ENCODE measurements at places on chromosomes 11 and 22.
A peak's percentile ranks its signal among the peaks of the same experiment; 100 is the strongest.

DNA sequence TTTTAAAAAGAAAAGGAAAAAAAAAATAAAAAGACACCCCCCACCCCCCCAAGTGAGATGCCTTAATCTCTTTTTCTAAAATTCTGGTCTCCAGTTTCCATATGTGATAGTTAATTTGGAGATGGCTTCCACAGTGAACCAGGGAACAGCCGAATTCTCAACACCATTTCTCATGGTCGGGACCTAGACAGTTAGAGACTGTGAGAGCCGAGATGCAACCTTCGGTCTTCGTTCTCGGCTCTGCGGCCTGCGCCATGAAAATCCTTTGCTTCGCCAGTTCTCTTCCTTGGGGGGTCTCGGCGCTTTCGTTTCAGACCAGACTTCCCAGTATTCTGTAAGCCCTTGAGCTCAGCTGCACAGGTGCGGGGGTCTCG is 723 bp downstream of the CACNG2 start:
- DNase-seq: no peak

DNA sequence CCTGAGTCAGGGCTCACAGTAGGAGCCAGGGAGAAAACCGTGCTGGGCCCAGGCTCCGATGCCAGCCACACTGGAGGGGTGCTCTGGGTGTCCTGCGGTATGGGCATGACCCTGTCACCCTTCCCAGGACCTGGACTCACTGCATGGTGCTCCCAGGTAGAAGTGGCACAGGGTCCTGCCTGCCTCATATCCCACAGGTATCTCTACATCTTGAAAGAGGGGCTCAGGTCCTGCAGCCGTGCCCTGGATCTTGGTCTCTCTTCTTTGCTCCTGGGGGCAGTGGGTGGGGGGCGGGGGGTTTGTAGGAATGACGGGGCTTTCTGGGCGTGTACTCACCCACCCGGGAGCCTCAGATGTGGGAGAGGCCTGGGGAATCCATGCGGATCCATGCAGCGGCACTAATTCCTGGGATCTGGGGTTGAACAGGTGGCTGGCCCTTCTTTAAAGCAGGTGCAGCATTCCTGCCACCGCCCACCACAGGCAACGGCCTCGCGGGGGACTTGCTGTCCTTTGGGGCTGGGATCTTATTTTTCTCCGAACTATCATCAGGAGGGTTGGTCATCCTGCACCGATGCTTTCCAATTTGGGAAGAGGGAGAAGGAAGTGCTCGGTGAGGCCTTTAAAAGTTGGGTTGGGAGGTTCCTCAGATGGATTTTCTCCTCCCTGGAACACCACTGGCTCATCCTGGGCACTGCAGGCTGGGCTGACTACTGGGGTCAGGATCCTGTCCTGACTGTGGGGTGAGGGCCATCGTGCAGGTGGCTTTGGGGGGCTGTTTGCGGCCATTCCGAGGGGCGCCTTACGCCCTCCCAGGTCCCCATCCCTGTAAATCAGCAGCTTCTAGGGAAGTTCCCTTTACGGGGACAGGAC is 886.4 kb downstream of the BRD1 start:
- DNase-seq: no peak

- no peak for DNase-seq
These were observed 72.1 kb downstream of the ATXN10 start for GRCh38 chr22:45743687-45744086.

GRCh38 chr11:128198216-128198772 is 389.1 kb downstream of the ETS1 start:
- DNase-seq: no peak

- DNase-seq: no peak
These were observed 2.3 kb upstream of the MALAT1 start for GRCh38 chr11:65496304-65497140.

GRCh38 chr11:67079065-67079705 is 22.5 kb downstream of the RHOD start:
- DNase-seq: no peak

- no peak for DNase-seq
These were observed 477 bp downstream of the DPAGT1 start for GRCh38 chr11:119100994-119101758.

GRCh38 chr22:49514641-49515040 is 313.0 kb downstream of the BRD1 start:
- DNase-seq: no peak

- no peak for DNase-seq
These were observed at the start of gene SCN4B for GRCh38 chr11:118152552-118153471. TSS of gene SCN4B (minus strand) at chr11:118152823. CDS start at chr11:118152673, 150 bp downstream.

DNA sequence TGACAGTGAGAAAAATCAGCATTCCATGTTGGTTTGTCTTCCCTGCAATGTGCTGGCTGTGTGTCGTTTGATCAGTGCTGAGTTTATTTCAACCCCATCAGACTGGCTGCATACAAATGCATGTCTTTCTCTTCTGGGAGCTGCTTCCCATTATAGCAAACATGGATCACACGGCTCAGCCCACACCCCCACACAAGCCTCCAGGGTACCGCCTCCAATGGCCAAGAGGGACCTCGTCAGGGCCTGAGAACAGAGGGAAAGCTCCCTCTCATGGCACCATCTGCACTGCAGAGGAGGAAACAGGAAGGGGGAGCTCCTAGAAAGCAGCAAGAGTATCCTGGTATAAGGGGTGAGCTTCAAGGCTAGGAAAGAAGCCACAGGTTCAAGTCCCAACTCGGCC is 214.2 kb downstream of the LARGE1 start:
- DNase-seq: no peak

GRCh38 chr11:104015649-104016415 is 20.6 kb upstream of the DDI1 start:
- no peak for DNase-seq

GRCh38 chr11:86482692-86483091 is 108.0 kb downstream of the CCDC81 start:
- DNase-seq: no peak

DNA sequence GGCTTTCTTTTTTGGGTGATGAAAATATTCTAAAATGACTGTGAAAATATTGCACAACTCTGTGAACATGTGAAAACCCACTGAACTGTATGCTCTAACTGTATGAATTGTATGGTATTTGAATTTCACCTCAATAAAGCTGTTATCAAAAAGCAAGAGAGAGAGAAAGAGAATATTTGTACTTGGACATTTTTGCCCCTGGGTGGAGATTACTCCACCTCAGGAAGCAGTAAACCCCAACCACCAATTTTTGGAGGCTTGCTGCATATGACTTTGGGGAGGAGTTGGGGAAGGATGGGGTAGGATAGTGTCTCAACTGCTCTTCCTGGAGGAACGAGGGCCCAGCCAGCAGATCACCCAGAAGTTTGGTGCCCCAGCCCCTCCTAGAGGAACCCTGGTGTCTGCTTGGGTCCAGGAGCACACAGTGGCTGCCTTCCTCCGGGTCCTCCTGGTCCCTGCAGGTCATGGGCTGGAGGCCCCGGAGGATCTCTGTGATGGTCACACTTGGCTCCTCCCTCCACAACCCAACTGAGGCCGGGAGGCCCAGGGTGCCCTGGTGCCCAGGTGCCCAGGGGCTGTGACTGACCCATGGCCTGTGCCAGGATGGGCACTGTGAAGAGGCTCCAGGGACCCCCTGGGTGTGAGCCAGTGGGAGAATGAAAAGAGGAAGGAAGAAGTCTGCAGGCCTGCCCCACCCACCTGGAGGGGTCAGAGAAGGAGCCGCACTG is 15.3 kb upstream of the PICK1 start:
- DNase-seq: no peak

GRCh38 chr11:6703247-6704063 is 20.3 kb upstream of the MRPL17 start:
- DNase-seq: no peak

DNA sequence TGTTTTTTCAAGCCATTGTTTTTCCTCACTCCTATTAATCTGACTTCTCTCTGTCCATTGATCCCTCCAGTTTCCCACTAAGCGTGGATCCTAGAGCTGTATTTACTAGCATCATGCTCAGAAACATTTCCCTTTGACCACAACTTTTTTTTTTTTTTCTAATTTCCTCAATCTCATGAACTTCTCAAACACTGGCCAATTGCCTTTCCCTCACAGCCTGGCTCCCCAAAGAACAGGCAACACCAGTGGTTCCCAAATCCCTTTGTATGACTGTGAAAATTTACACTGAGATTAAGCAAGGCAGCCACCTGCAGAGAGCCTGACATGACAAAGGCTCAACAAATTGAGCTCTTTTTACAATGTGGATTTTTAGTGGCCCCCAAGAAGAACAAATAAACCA is 1.4 kb upstream of the TPP1 start:
- DNase-seq: no peak

DNA sequence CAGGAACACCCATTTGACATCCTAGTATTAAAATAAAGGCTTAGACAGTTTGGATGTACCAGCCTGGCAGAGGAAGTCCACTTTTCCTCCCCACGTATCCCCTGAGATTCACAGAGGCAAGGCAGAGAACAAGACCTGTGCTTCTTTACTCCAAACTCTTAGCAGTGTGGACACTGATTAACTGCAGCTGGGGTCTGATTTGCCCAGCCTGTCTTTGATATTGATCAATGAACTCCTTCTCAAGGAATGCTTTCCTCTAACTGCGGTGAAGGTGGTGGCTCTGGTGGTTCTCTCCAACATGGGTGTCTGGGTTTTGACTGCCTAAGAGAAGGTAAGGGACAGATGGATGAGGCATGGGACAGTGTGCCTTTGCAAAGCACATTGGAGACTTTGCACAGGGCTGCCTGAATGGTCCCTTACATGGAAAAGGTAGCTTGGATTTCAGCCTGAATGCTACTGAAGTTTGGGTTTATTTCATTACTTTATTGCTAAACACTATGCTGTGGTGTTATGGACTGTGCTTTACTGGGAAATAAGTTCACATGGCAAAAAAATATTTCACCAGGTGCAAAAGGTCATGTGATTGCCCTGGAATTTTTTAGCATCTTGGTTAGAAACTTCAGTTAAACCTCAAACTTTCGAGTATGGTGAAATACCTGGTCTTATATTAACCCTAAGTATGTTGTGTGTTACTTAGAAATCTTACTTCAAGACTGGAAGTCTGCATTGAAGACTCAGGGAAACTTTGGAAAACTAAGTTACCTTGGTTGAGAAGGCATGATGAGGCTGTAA is 1.8 kb downstream of the GAS2 start:
- no peak for DNase-seq

DNA sequence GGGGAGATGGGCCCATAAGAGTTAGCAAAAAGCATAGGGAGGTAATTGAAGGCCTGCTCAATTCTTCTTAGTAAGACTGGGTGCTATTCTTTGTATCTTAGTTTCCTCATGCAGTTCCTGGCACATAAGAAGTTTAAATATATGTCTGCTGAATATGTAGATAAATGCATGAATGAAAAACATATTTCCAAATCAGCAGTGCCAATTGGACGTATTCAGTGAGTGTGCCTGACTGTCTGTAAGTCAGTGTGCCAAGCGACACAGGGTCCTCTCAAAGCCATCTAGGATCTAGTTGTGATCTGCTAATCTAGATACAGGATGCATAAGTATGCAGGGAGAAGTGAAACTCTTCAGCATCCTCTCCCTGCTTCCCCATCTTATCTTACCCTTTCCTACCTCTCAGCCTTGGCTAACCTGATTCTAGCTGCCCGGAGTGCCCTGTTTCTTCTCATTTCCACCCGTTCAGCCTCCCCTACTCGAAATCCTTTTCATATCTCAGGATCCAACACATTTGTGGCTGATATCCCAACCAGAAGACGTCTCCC is 91.1 kb upstream of the SORL1-AS1 start:
- no peak for DNase-seq

DNA sequence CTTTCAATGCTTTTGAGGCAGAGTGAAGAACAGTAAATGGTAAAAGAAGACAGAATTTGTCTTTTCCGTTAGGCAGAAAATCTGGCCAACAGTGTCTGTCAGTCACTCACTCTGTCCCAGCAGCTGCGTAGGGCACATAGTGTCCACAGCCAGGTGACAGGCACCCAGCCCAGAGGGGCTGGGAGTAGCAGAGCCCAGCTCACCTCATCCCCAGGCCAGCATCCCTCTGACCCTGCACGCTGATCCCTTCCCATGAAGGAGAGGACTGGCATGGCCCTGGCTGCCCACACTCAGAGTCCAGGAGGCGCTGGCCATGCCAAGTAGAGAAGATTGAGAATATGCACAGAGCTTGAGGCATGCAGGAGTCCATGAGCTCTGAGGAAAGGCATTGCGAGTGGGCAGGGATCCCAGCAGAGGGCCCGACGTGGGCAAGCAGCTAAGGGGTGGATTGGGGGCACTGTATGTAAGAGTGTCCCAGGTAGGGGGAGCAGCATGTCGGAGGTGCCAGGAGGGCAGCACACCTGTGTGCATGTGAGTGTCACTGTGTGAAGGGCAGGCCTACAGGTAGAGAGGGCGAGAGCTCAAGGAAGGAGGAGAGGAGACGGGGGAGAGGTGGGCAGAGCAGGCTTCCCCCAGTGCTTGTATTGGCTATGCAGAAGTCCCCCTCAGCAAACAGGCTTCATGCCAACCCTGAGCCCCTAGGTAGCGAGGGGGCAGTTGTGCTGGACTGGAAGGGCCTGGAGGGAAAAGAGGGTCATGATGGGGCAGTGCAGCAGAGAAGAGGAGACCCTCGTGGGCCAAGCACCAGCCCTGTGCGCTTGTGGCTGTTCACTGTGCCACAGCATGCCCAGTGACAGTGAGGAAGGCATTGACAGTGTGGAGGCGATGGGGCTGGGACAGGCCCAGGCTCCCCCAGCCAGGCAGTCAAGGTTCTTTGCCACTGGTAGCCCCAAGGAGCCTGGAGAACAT is 133.8 kb downstream of the OSBP2 start:
- DNase-seq: no peak

GRCh38 chr11:110323786-110324185 is 27.4 kb upstream of the RDX start:
- DNase-seq: no peak

DNA sequence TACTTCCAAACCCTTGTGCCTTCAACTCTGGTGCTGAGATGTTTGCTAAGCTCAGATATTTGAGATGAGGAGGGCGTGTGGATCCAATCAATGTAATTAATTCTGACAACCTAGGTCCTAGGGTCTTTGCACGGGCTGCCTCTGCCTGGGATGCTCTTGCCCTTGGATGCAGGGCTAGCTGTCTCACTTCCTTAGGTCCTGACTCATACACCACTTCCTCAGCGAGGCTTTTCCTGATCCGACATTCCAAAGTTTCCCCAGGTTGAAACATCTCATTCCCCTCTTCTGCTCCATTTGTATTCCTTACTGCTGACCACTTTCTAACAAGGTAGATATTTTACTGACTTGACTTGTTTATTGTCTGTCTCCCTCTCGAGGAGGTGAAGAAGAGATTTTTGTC is 43.0 kb upstream of the NTM start:
- DNase-seq: no peak

- no peak for DNase-seq
These were observed 176.2 kb downstream of the KIF18A start for GRCh38 chr11:27931770-27932169.

- DNase-seq: peak; percentile 23
These were observed 4.0 kb downstream of the NAP1L4 start for GRCh38 chr11:2987881-2988861.

- no peak for DNase-seq
These were observed 574.3 kb downstream of the NTM start for GRCh38 chr11:131944736-131945135.
